ENCODE measurements at places on chromosomes 11 and 22. TPM values are rescaled to one million over a fixed set of nuclear protein-coding genes. Genes with fewer than 3 reads are reported as not detected.
A peak's percentile ranks its signal among the peaks of the same experiment; 100 is the strongest.

DNA sequence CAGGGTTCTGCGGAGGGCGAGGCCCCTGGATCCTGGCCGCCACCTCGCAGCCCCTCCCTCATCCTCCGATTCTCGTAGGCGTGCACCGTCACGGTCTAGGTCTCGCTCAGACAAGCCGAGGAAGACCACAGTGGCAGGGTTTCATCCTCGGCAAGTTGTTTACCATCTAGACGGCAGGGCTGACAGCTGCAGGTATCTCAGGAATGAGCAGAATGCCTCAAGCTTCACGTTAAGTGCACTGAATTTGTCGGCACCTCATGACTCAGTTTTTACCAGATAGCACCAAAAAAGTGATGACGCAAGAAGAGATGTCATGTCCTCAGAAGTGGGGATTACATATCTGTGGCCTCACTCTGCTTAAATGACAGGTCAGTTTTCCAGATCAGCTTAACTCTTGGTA lies 35.1 kb downstream of the WT1 start:
- H3K27ac ChIP-seq = no peak overlapping the region
- no peak for DNase-seq
- no peaks in the 10 kb centered on the region for H3K36me3 ChIP-seq
- no peak overlapping the region for H3K4me3 ChIP-seq

SYT9 gene
- total RNA-seq = not detected

- H3K4me3 ChIP-seq = no peak overlapping the region
- no peak overlapping the region for H3K27ac ChIP-seq
- peaks cover 3% of the 10 kb centered on the region for H3K27me3 ChIP-seq
- DNase-seq = peak; percentile 51
Measured at GRCh38 chr22:38352436-38352835, 35.2 kb upstream of the CSNK1E start.

- DNase-seq = no peak
- H3K4me3 ChIP-seq = no peak overlapping the region
- H3K4me1 ChIP-seq = no peaks in the 10 kb centered on the region
Measured at GRCh38 chr11:81470446-81470845, 1263.2 kb downstream of the FAM181B start.

GRCh38 chr11:96607864-96608558 lies 218.2 kb downstream of the JRKL start:
- no peak overlapping the region for H3K27ac ChIP-seq
- DNase-seq = no peak
- no peaks in the 10 kb centered on the region for H3K27me3 ChIP-seq
- no peaks in the 10 kb centered on the region for H3K36me3 ChIP-seq
